ENCODE measurements at places on chromosomes 6 and 20.

DNA sequence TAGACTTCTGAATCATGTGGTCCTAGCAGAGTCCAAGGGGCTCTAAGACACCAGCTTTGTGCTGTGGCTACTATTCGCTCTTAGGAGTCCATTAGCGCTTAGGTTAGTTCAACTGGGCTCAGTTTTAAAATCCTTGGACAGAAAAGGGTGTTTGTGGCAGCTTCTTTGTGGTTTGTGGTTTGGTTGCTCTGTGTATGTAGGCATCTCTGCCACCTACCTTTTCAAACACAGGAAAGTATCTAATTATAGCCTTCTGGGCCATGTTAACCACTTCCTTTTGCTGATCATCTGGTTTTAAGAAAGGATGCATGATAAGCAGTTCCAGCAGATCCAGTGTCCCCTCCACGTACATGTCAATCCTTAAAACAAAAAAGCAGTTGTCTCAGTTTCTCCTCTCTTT, 10.8 kb downstream of the GSTA4 start:
- DNase-seq, result no peak

- DNase-seq, result no peak
These were observed 185.7 kb upstream of the MARCKS start for GRCh38 chr6:113671421-113671820.

DNA sequence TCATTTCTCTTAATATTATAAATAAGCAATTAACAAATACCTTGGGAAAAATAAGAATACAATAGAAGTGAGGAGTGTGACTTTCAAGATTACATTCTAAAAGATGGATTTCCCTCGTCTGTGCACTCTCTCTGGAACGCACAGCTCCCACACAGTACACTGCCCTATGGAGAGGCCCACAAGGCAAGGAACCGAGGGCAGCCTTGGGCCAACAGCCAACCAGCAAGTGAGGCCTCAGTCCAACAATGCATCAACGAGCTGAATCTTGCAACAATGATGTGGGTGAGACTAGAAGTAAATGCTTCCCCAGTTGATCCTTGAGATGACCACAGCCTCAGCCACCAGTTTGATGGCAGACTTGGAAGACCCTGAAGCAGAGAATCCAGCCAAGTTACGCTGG, 34.5 kb upstream of the AVP start:
- DNase-seq, result no peak

- no peak for DNase-seq
These were observed 87.2 kb downstream of the EPM2A start for GRCh38 chr6:145648149-145648548.

Measured in femur (tissue), 1 donor.